ENCODE measurements at places on chromosomes 6 and 20.

- no peak for DNase-seq
Measured at GRCh38 chr6:925656-926213, 232.8 kb upstream of the EXOC2 start.

DNA sequence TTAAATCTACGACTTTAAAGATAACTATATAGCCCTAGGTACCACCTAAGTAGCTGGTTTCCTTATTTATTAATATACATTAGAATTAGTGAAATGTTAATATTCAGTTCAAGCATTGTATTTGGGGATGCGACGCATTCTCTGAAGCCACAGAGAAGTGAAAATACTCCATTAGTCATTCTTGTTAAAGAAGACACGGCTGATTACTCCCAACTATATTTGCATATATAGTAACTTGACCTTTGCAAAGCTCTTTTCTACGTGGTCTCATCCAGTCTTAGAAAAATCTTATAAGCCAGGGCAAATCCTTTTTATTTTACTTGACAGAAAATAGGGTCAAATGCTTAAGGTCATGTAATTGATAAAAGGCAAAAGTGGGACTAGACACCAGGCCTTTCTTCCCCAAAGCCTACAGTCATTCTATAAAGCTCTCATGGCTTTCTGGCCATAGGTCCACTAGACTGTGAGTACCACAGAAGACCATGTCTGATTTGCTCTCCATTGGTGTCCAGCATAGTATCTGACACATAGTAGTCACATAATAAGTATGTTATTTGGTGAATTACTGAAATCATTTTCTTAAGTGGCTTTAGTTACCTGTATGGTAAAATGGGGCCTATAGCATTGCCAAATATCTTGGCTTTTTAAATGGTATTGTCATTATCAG lies 11.3 kb downstream of the ZHX3 start:
- DNase-seq = no peak

GRCh38 chr6:138538390-138539031 lies 39.2 kb upstream of the NHSL1 start:
- DNase-seq = no peak

GRCh38 chr6:16559071-16559470 lies 202.2 kb downstream of the ATXN1 start:
- no peak for DNase-seq
